Esophagus squamous epithelium (tissue), 5 donors: ENCODE measurements at places on chromosomes 3 and 15.

GRCh38 chr3:137121704-137122314 lies 164.0 kb downstream of the IL20RB start:
- no peak for DNase-seq

GRCh38 chr3:148535001-148535400 lies 162.7 kb upstream of the AGTR1 start:
- no peak for DNase-seq

- DNase-seq: no peak
Measured at GRCh38 chr3:195543500-195544229, 540 bp upstream of the PPP1R2 start.

GRCh38 chr3:197369545-197369944 lies 71.1 kb upstream of the DLG1 start:
- DNase-seq: no peak

GRCh38 chr3:71629711-71630110 lies 46.2 kb upstream of the FOXP1 start:
- no peak for DNase-seq

DNA sequence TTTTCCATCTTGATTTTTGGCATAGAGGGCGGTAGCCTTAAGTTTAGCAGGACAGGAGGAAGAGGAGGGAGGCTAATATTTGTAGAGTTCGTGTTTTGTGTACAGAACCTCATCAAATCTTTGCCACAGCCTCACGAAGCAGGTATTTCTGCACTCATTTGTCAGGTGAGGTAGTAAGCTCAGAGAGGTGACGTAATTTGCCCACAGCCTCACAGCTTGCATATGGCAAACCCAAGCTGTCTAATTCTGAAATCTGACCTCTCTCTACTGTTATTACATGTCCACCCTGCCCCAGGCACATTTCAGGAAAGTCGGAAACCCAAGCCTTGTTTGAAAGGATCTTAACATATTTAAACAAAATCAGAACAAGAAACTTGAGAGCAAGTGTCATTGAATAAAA lies 91.1 kb upstream of the TPM1 start:
- no peak for DNase-seq

- DNase-seq: no peak
Measured at GRCh38 chr3:49171775-49172500, 540 bp downstream of the KLHDC8B start.
